Kidney (tissue), 22 donors: ENCODE measurements at places on chromosomes 2 and 18. TPM values are rescaled to one million over a fixed set of nuclear protein-coding genes. Genes with fewer than 3 reads are reported as not detected.

Gene UPP2
- 0.19 TPM for total RNA-seq

Gene SFTPB
- total RNA-seq, result 1.3 TPM

Gene HAAO
- total RNA-seq, result 16.2 TPM

Gene ZNF804A
- 0.19 TPM for total RNA-seq

Gene GAL3ST2
- total RNA-seq, result 0.19 TPM

Gene NDC80
- 0.63 TPM for total RNA-seq
